Retina (tissue), 1 donor: ENCODE measurements at places on chromosomes 2 and 18.

- no peak for DNase-seq
These were observed 204.6 kb downstream of the CTNNA2 start for GRCh38 chr2:79717364-79718007.

GRCh38 chr2:235170536-235171521, 219.0 kb downstream of the SH3BP4 start:
- peak; percentile 63 for DNase-seq

GRCh38 chr18:3345452-3345851, 83.5 kb downstream of the MYL12B start:
- no peak for DNase-seq

DNA sequence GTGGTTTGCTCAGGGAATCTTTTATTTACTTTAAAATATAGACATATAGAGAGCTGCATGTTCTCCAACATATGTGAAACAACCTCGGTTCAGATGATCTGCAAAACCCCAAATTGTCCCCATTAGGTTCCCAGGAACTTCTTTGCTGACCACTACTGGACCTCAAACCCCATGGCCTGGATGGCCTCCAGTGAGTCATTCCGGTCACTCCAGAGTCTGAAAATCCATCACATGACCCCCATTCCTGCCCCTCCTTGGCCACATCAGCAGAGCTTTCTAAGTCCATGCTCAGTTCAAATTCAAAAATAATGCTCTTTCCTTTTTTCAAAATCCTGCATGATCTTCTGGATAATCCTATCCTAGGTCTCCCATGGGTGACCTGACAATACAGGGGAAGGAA, 271.0 kb downstream of the TNS1 start:
- DNase-seq, result no peak

- no peak for DNase-seq
These were observed 737.2 kb upstream of the RAB6C start for GRCh38 chr2:129242269-129242668.

GRCh38 chr2:120736624-120737339, 1.1 kb downstream of the GLI2 start:
- no peak for DNase-seq

DNA sequence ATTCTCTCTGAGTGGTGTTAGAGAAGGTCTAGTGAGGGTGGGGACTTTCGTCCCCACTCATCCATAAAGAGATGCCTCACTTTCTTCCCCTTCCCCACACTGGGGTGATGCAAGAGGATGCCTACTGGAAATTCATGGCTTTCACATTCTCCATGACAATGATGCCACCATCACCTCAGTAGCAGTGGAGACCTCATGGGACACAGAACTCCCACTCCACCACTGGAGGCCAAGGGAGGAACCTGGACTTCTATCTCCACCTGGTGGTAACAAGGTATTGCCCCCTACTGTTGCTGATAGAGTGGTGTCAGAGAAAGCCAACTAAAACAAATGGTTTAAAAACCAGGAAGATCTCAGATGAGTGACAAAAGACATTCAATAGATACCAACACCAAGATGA, 110.9 kb downstream of the INHBB start:
- DNase-seq, result no peak
